DMS153 (cell line): ENCODE measurements at places on chromosomes 13 and 19.

DNA sequence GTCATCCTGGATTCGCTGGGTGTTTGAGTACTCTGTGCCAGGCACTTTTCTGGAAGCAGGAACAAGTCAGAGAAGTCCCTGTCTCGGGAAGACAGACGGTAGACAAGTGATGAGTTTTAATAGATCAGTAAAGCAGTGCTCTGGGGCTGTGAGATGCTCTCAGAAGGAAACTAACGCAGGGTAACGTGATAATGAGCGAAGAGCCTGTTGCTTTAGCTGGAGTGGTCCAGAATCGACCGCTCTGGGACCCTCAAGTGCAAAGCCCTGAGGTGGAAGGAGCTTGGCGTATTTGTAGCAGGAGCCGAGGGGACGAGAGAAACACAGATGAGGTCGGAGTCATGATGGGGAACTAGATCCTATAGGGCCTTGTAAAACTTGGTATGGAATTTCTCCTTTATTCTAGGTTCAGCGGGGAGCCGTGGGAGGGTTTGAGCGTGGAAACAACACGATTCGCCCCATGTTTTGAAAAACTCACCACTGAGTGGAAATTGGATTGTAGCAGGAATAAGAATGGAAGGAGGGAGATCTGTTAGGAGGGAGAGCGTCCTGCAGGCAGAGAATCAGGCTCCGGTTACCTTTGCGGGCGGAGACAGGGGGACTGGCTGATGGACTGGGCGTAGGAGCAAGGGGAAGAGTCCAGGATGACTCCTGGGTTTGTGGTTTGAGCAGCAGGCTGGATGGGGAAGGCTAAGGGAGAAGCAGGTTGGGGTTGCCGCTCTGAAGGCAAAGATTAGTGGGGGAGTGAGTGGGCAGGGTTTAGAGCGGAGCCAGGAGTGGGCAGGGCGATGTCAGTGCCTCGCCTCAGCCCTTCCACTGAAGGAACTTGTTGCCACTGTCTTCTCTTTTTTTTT is 763 bp downstream of the POLD1 start:
- no peak for DNase-seq

DNA sequence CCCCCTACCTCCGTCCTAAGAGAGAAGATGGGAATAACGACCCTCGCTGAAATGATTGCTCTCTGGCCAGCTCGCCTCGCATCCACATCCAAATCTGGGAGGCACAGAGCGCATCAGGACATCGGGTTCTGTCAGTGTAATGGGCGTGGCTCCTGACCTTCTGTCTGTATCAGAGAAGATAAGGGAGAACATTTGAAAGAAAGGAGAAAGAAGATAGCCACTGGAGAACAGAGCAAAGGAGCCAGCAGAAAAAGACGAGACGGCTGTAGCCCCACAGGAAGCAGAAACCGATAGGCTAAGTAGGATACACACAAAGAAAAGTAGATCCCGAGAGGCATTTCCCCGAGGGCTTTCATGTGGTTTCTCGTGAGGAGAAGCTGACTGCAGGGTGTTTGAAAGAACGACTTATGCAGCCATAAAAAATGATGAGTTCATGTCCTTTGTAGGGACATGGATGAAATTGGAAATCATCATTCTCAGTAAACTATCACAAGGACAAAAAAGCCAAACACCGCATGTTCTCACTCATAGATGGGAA is 14.0 kb upstream of the GJB2 start:
- DNase-seq, result no peak

GRCh38 chr13:101555610-101556009 is 103.1 kb downstream of the ITGBL1 start:
- DNase-seq, result no peak

GRCh38 chr19:47447470-47448359 is 24.0 kb downstream of the SLC8A2 start:
- peak; percentile 89 for DNase-seq

- DNase-seq, result no peak
Measured at GRCh38 chr19:13783565-13784500, 9.6 kb downstream of the C19orf53 start.

DNA sequence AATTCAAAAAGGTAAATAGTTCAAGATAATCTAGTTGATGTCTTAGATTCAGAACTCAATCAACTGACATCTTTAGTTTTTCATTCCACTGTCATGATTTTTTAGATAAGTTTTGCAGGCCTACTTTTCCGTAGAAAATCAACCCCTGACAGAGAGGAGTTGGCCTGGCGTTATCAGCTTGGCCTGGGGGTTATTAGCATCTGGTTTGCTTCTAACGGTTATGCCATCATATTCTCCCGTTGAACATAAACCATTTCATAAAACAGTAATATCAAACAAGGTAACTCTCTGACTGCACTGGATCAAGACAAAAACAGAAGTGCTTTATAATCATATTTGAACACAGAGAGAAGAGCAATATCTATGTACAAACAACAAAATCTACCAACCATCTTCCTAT is 130.8 kb upstream of the PCDH20 start:
- DNase-seq, result no peak
